ENCODE measurements at places on chromosomes 11 and 22.

DNA sequence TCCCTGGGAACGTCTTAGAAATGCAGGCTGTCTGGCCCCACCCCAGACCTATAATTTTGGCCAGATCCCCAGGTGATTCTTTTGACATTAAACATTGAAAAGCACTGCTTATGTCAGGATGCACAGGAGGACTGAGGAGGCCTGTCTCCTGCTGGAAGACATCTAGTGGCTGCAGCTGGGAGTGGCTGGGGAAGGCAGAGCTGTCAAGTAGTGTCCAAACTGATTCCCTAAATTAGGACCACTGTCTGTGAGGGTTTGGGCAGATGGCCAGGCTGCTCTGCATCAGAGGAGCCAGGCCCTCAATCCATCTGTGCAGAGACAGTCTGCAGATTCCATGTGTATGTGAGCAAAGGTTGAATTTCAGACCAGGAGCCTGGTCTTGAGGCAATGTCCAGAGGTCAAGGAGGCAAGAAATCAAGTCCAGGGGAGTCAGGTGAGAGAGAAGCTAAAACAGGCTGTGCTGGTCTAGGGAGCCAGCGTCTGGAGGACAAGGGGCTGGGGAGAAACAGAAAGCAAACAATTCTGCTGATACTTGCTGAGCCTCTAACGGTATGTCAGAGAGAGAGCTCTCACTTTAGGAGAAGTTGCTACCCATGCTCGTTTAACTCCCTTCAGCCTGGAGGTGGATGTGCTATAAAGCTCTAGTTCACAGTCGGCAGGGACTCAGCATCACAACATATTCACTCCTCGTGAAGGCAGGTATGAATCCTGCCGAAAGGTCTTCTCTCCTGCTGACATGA is 15.3 kb upstream of the SYTL2 start:
- peak; percentile 11 for DNase-seq

GRCh38 chr11:70689764-70690163 is 291.4 kb downstream of the CTTN start:
- no peak for DNase-seq

- no peak for DNase-seq
Observed at GRCh38 chr11:127993788-127994187, 593.6 kb downstream of the ETS1 start.

- no peak for DNase-seq
Observed at GRCh38 chr22:45726081-45726480, 54.4 kb downstream of the ATXN10 start.

DNA sequence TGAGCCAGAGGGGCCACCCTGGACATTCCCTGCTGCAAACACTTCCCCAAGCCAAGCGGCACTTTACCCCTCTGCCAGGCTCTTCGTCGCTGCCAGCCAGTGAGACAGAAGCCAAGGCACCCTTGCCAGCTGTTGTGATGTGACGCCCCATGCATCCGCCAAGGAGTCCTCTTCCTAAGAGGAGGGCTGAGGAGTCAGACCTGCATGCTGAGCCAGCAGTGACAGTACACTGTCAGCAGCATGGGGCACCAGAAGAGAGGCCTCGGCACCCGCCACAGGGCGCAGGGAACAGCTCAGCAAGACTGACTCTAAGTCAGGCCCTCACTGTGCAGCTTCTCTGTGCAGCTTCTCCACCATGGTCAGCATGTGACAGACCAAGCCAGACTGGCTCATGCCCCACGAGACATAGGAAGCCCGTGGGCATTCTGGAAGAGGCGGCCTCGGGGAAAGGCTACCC is 26.4 kb downstream of the VPS37C start:
- no peak for DNase-seq

DNA sequence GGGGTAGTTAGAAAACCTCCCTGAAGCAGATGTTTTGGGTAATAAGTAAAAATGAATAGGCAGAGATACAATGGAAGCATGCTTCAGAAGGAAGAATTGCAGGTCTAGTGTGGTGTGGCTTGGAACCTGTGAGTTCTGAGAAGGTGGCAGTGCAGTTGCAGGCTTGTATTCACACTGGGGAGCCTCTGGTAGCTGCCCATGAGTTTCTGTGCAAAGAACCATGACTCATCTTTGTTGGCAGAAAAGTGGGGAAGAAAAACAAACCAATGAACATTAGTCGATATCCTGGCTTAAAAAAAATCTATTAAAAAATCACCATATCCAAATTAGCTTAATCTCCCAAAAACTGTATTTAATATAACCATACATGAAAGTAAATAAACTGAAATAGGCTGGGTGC is 232.6 kb downstream of the FAT3 start:
- DNase-seq, result no peak

GRCh38 chr22:50610581-50610980 is 10.0 kb downstream of the MAPK8IP2 start:
- DNase-seq, result no peak

DNA sequence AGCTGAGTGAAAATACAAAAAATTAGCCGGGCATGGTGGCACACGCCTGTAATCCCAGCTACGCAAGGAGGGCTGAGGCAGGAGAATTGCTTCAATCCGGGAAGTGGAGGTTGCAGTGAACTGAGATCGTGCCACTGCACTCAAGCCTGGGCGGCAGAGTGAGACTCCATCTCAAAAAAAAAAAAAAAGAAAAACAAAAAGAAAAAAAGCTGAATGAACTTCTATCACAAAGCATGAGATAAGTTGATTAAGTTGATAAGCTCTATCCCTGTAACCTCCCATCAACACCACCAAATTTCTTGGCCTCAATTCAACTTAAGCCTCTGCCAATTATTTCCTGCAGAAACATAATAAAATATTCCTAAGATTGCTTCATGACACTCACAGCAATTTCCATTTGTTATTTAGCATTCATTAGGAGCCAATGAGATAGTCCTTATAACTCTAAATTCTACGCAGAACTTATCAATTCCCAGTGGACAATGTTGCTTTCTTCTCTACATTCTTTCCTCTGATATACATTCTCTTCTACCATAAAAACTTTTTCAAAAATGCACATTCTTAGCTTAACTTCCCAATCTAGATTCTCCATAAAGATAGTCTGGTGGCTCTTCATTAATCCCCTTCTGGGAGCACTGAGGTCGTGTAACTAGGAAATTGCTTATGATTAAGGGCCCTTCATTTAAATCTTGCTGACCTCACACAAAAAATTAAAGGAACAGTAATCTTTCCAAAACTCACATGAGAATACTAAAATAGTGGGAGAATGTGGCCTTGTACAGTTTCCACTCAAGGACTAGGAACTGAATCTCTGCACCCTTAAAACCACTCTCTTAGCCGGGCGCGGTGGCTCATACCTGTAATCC is 2.9 kb downstream of the AMBRA1 start:
- no peak for DNase-seq

DNA sequence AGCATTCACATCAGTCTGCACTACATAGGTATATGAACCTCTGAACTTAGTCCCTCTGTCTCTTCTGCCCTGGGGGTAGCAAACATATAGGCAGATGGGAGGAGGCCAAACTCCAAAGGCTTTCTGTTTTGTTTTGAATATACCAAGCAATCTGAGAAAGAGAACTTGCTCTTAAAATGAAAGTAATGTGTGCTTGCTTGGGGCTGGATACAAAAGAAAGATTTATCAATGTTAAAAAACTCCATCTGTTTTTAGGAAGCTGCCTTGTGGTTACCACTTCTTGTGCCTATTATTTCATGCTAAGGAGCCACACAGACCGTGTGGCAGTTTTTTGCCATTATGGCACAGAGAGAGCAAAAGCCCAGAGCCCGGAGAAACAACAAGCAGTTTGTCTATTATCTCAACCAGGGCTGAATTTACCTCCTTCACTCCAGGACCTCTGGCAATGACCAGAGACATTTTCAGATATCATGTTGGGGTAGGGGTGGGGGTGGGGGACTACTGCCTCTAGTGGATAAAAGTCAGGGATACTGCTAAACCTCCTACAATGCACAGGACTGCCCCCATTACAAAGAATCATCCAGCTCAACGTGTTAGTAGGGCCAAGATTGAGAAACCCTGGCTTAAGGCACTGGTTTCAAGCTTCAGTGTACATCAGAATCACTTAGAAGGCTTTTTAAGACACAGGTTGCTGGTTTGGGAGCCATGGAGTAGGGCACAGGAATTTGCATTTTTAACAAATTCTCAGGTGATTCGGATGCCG is 124.2 kb downstream of the APIP start:
- no peak for DNase-seq

GRCh38 chr22:42375982-42376381 is 56.2 kb downstream of the NFAM1 start:
- DNase-seq, result no peak

DNA sequence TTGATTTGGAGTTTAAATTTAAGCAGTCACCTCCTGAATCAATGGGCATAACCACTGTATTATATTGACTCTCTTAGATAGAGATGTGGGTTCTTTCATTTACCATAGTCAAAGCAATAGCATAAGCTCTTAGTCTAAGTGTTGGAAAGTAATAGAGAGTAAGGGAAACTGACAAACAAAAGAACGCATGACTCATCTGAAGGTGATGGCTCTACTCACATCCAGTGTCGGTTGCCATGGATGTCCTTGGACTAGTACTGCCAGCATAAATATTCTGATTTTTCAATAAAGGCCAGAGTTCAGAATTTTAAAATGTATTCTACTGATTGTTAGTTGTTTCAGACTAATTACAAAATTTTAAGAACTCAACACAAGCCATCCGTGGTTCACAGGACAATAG is 444.9 kb upstream of the DDI1 start:
- DNase-seq, result no peak

GRCh38 chr11:3120071-3120792 is 44.9 kb downstream of the OSBPL5 start:
- no peak for DNase-seq

DNA sequence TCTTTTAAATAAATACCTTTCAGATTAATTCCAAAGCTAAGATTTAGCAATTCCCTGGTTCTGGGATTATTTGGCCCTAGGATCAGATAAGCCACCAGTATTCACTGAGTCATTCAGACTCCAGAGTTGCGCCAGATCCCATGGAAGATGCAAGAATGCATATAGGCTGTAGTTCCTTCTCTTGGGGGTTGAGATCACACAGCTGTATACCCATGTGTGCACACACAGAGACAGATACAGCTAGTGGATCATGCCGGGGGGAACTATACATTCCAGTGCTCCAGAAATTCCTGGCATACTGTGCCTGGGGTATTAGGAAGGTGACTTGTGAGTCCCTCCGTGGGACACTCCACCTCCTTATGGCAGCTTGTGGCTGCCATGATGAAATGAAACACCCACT is 75.4 kb downstream of the ZBTB16 start:
- DNase-seq, result no peak

- no peak for DNase-seq
Observed at GRCh38 chr11:69816671-69817070, 2.5 kb downstream of the FGF3 start.

GRCh38 chr11:132057266-132057665 is 686.9 kb downstream of the NTM start:
- no peak for DNase-seq

- no peak for DNase-seq
Observed at GRCh38 chr11:71373791-71374454, 74.3 kb downstream of the DHCR7 start.

- no peak for DNase-seq
Observed at GRCh38 chr11:114398303-114398920, 1.9 kb downstream of the C11orf71 start.

- DNase-seq, result no peak
Observed at GRCh38 chr11:2796508-2797113, 89.0 kb downstream of the CDKN1C start.

DNA sequence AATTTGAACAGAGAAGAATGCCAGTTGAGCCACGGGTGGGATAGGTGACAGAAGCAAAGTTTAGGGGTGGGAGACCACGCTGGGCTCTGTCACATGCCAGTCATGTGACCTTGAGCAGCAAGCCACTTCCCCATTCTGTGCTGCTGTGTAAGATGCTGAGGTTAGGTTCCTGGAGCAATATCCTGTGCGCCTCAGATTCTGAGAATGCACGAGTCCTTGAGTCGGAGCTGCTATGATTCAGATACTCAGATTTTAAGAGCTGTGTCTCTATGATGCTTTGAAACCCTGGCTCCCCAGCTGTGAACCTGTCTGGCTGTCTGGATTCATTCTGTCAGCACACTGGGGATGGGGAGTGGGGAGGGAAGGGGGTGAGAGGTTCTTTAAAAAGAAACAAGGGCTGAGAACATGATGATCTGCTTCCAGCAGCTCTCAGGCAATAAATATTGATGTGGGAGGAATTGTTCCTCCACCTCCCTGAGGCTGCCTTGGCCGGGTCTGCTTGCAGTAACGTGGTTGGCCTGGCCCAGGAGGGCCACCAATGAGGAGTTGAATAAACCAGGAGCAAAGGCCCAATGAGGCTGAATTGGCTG is 24.0 kb downstream of the SLCO2B1 start:
- DNase-seq, result peak; percentile 58

DNA sequence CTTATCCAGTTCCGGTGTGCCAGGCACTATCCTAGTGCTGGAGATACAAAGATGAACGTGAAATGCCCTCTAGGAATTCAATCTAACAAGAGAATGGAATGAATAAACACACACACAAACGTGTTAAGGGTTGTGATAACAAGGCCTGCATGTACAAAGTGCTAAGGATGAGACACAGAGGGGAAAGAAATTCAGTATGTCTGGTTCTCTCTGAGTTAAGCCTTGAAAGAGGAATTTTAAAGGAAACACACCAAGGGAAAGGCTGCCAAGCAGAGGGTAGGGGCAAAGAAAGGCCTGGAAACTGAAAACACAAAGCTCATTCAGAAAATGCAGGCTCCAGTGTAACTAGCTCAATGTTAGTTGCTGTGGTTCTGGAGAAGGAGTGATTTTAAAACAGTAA is 4.2 kb downstream of the CHKA start:
- DNase-seq, result no peak

- peak; percentile 60 for DNase-seq
Observed at GRCh38 chr11:72848846-72849466, 34.7 kb downstream of the ATG16L2 start.

GRCh38 chr22:27212617-27213177 is 555.3 kb downstream of the MIAT start:
- DNase-seq, result no peak

GRCh38 chr11:86515297-86516094 is 140.8 kb downstream of the CCDC81 start:
- no peak for DNase-seq

GRCh38 chr11:115279813-115280761 is 224.1 kb downstream of the CADM1 start:
- no peak for DNase-seq

Data from CD4-positive, alpha-beta T cell treated with Interleukin-1 beta for 1 hour (primary cell).